ENCODE measurements at places on chromosomes 1 and 21.

DNA sequence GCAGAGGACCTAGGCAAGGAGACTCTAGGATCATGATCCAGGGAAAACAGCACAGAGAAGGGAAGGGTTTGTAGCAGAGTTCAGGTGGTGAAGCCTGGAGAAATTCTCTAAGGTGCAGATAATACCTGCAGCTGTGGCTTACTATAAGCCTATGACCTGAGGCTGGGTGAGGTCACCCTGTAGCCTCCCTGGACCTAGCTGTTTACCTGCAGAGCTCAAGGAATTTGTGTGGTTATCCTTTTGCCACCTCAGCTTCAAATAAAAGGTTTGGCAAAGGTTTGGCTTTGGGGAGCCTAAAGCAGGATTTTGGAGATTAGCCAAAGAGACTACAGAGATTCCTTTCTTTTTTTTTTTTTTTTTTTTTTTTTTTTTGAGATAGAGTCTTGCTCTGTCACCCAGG, 79.5 kb upstream of the ZNF648 start:
- DNase-seq, result no peak

GRCh38 chr1:29122682-29123052, 1.0 kb downstream of the TMEM200B start:
- DNase-seq, result no peak

- no peak for DNase-seq
Observed at GRCh38 chr1:1832820-1833219, 54.5 kb upstream of the NADK start.

GRCh38 chr21:40766381-40766780, 80.6 kb downstream of the DSCAM start:
- DNase-seq, result no peak

DNA sequence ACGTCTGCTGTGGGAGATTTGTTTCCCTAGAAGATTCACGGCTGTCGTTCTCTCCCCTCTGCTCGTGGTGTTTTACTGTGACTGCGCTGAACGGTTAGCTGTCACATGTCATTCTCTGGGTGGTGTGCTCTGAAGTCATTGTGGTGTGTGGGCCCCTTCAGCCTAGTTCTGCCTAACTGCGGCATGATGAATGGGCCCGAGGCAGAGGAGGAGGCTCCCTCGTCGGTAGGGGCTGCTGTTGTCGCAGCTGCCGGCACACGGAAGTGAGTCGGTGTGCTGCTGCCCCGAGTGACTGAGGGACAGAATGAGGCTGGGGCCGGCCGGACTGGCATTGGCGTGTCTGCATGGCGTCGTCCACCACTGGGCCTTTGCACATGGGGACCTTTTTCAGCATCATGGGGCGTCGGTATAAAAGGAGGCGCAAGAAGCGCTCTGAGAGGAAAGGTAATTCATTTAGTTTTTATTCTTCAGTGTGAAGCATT, 77.9 kb downstream of the ADARB1 start:
- no peak for DNase-seq

DNA sequence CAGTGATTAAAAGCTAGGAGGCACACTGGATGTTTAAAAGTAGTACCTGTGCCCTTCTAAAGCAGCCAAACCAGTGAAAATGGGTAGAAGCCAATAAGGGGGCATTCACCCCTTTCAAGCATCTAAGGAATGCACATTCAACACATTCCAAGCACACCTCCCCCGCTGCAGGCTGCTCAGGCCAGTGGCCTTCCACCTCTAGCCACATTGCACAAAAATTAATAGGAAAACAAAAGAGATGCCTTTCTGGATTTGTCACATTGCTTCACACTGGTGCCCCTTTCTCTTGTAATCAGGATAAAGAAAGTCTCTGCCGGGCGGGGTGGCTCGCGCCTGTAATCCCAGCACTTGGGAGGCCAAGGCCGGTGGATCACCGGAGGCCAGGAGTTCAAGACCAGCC, 834.0 kb downstream of the USP25 start:
- peak; percentile 44 for DNase-seq

DNA sequence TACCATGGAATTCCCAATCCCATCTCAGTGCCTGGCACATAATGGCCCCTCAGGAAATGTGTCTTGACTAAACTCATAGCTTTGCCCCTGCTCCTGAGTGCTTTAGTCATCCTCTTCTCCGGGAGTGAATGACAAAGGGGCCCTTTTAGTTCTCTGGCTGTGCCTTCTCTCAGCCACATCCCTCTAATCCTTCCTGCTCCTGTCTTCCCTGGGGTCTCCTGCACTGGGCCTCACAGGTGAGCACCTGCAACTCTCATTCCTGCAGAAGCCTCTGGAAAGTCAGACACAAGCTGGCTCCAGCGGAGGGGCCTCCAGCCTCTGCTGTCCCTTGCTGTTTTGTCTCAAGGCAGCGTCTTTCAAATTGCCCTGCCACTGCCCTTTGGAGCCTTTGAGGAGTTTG, 14.0 kb upstream of the ETV3L start:
- DNase-seq, result no peak

DNA sequence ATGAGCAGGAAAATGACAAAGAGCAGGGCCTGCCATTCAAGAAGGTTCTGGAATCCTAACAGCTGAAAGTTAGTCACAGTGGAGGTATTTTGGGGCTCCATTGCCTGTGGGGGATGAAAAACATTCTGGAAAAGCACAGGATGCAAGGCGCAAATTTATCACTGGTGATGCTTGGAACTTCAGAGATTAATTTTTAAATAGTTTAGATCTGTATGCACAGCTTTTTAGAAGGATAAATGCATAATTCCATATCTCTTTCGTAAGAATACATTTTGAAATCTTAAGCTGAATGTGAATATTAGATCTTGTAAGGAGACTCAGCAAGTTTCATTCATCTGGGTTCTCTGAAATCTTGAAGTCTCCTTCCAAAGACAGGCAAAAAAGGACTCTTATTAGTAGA, at the start of gene OR11L1:
Gene OR11L1 (minus strand): TSS at position 101 of the 400 bp plus-strand sequence. CDS start 0 bp downstream, at position 101.
- DNase-seq, result no peak

DNA sequence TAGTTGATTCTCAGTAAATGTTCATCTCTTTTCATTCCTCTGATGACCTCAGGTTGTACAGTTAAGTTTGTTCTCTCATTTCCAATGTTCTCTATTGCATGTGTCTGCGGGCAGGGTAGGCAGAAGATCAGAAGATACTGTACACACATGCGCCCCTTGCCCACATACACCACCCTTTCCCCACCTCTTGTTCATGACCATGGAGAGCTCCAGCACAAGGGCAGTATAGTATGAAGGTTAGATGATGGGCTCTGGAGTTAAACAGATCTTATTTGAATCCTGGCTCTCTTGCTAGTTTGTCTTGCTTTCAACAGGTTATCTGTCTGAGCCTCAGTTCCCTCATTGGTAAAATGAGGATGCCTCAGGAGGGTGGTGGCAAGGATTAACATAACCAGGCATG, 17.8 kb upstream of the PLD5 start:
- no peak for DNase-seq

DNA sequence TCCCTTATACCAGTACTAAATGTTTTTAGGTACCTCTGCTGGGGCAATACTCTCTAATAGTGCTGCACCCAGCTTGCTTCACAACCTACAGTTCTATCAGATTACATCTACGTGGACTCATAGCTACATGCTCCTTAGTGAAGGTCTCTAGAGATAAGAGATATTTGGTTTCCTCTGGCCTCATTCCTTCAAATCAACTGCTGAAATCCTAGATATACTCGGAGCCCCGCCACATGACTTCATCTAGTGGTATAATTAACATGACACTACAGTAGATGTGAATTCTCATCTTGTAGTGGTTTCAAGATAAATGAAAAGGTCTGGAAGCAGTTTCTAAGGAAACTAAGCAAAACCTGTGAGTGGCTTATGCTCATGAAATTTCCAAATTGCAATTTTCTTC, 115.4 kb downstream of the SMYD2 start:
- no peak for DNase-seq

DNA sequence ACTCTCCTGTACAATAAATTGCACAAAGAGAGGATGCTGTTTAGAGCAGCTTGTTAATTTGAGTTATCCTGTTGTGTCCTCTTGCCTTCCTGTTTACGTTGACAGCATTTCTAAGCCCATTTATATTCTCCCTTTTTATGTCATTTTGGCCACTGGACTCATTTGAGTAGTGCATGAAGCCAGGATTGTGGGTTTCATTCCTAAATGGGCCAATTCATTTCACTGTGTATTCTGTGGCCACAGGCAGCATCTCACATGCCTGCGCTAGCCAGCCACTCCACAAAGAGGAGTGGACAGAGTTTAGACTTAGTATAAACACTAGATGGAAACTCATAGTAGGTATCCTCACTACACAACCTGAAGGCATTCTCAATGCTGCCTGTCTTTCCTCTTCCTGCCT, 73.4 kb downstream of the DTL start:
- DNase-seq, result no peak

- DNase-seq, result no peak
Observed at GRCh38 chr21:42845296-42845965, 33.9 kb downstream of the WDR4 start.

GRCh38 chr1:181910905-181911304, 150.6 kb downstream of the ZNF648 start:
- DNase-seq, result peak; percentile 8

DNA sequence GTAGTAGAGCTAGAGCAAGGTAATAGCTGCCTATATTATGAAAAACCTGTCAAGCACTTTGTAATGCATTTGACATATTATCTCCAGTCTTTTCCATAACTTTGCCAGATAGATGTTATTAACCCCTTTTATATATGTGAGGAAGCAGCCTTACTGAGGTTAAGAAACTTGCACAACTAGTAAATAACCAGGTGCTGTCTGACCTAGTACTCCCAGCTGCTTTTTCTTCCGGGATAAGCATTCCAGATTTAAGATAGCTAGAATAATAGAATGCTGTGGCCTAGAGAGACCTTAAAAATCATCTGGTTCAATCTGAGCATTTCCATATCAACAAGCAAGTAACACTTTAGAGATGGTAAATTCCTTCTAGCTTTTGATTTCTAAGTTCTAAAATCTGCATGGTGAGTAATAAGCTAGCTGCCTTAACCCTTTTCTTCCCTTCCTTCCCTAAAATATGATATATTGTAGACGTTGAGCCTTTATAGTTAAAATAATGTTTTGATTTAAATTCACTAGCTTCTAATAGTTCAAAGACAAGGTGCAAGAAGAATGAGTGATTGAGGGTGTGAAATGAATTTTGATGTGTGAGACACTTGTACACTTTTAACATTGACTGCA, 1.8 kb downstream of the SH3GLB1 start:
- DNase-seq, result peak; percentile 10

DNA sequence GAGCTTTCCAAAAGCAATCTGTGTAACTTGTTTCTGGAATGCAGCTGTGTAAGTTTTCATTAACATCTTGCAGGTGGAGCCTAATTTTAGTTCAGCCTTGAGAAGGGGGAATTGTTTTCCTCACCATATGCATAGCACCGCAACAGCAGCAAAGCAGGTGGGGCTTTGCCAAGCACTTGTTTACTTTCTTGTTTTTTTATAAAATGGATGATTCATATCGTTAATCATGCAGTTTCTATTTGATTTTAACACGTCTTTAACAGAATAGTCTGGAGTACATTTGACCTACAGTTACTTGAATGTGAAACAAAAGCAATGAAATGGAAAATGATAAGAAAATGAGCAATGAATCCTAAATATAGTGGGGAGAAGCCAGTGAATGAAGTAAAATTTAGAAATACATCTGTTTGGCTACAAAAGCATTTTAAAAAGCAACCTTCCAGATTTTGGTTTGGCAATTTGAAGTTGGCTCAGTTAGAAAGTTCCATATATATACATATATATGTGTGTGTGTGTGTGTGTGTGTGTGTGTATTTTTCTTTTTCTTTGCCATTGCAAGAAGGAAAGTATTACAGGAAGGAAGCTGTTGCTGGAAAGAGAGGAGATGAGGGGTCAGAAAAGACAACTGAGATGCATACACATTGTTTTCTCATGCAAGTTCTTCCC, 119.0 kb upstream of the ADGRL2 start:
- DNase-seq, result no peak

GRCh38 chr1:217562229-217562878, 68.5 kb downstream of the GPATCH2 start:
- DNase-seq, result no peak

GRCh38 chr1:226779561-226779960, 40.5 kb upstream of the ITPKB start:
- no peak for DNase-seq

Measured in HuH-7 (cell line).